ENCODE measurements at places on chromosomes 1 and 21.

DNA sequence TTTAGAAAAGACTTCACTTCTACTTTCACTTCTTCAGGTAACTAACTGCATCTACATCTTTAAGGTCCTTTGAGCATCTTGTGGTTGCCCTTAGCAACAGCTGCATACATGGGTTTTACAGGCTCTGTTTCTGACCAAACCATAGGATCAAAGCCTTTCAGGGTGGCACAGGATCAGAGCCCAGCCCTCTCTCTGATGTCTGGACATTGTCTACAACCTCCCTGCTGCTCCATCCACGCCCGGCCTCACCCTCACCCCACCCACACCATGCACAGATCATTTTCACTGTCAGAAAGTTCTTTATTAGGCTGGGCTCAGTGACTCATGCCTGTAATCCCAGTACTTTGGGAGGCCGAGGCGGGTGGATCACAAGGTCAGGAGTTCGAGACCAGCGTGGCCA is 5.2 kb downstream of the NCF2 start:
- no peak for DNase-seq

DNA sequence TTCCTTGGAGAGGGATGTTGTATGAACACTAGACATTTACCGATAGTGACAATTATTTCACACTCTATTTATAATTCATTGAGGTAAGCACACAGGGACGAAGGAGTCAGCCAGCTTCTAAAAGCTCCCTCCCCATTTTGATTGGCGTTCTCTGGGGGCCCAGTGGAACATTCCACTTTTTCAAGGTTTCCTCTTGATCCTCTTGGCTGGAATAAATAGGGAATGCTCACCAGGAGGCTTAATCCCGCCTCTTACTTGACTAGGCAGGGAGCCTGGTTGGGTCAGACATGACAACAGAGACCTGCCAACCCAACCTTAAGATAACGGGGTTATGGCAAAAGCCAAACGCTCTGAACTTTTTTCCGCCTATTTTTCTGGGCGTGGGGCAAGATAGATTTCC is 974 bp downstream of the ACTN2 start:
- no peak for DNase-seq

GRCh38 chr1:232382671-232383070 is 247.3 kb downstream of the SIPA1L2 start:
- DNase-seq = no peak

GRCh38 chr21:29818383-29818921 is 121.3 kb downstream of the GRIK1 start:
- DNase-seq = no peak

DNA sequence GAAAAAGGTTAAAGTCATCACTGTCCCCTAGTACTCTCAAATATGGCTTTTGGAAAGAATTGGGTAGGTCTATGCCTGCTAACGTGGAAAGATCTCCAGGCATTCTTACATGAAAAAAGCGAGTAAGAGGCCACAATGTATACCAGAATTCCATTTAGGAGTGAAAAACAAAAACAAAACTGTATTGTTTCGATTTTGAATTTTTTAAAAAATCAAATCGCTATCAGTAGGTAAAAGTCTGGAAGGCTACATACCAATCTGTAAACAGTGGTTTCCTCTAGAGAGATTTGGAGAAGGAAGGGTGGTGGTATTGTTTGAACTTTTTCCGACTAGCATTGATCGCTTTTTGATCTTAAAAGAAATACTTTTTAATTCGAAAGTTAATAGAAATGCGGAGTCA is 55.9 kb downstream of the RRAGC start:
- DNase-seq = no peak

DNA sequence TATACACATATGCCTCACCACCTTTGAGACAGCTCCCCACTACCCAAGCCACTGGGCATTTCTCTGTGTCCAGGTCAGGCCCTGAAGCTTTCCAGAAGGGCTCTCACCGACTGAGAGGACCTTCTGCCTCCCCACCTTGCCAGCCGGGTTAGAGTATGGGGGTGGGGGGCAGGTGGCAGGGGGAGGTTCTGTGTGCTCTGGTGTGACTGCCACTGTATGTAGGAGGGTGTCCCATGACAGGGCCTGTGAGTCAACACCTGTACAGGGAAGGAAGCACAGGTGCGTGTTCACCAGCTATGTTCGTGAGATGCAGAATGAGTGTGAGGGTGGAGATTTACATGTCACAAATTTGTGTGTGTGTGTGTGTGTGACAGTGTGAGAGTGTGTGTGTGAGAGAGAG is 7.0 kb downstream of the AHDC1 start:
- DNase-seq = no peak

DNA sequence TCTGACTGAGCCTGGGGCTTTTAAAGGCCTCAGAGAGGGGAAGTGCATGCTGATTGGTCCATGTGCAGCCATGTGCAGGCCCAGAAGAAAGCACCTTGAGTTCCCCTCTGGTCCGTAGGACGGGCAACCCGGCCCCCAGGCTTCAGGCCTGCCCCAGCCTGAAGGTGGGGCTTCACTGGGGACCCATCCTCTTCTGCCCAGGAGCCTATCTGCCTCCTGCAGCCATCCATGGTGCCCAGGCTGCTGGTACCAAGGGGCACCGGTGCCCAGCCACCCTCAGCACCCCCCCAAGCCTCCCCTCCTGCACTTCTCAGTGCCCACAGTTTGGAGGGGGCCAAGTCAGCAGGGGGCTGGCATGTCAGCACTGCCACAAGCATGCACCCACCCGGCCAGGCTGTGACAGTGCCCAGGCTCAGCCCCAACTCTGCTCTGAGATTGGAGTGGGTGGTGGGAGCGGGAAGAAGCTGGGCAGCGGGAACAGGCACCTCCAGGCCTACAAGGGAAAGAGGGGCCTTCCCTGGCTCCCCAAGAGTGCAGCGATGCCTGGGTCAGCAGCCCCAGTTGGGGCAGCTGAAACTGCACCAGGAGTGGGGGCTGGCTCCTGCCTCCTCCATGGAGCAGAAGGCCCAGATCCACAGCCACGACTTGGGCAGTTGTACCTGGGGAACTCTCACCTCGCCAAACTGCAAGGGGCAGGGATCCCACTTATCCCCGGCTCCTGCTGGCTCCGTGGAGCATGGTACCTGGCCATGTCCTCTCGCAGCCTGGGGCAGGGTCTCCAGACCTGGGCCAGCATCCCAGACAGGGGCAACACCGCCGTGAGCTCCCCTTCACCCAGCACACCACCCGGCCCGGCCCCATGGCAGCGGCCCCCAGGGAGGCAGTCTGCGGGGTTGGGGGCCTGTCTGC is 11.7 kb downstream of the COL6A2 start:
- DNase-seq = no peak

GRCh38 chr1:192489047-192489446 is 86.5 kb upstream of the RGS1 start:
- DNase-seq = no peak

GRCh38 chr1:74426208-74426937 is 86.0 kb downstream of the LRRC53 start:
- DNase-seq = no peak

GRCh38 chr1:241639623-241640148 is 483 bp downstream of the CHML start:
- no peak for DNase-seq

DNA sequence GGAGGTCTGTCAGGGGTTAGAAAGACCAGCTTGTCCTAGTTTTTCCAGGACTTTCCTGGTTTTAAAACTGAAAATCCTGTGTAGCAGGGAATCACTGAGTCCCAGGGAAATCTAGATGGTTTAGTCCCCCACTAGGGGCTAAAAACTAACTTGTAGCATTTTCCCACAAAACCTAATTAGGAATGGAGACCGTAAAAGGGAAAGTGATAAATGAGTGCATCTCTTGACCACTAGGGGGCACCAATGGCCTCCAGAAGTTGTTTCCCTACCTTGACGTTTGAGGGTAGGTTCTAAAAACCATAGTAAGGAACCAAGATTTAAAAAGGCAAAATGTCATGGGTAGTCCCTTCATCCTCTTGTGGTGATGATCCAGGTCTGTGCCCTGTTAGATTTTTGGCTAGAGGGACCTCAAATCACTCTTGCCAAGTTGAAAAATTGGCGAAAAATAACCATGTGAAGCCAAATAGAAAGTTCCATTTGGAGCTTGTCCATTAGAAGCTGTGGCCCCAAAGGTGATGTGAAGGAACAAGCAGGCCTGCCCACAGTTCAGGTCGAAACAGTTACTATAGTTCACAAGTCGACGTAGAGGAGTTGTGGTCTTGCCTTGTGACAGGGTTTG is 24.5 kb downstream of the CLIC6 start:
- peak; percentile 48 for DNase-seq

GRCh38 chr1:59138402-59138801 is 158.5 kb upstream of the FGGY start:
- no peak for DNase-seq

GRCh38 chr1:119688810-119689209 is 22.9 kb upstream of the PHGDH start:
- DNase-seq = no peak

DNA sequence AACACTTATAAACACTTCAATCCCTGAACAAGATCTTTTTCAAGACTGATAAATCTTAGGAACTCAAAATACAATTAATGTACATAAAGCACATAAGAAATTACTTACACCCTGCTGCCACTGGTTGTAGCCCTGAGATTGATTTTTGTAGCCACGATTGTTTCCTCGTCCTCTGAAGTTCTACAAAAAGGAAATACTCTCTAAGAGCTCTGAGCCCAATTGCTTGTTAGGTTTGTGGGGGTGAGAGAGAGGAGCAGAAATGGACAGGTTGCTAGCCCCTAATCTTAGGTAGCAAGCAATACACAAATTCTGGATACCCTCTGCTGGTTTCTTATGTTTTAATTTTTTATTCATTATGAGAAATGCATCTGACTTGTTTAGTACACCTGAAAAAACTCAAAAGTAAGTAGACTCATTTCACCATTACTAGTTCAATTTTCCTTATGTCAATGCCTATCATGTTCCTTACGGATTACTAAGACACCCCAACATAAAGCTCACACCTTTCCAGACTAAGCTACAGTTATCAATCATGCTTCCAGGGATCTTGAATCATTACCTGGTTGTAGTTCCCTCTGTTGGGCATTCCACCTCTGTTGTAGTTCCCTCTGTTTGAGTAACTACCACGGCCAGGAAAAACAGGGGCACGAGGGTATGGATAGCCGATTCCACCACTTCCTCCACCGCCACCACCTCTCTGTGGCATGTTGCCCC is 9.3 kb downstream of the HNRNPU start:
- no peak for DNase-seq

GRCh38 chr1:100506217-100506616 is 31.7 kb upstream of the GPR88 start:
- no peak for DNase-seq

- DNase-seq = no peak
These were observed 21.2 kb downstream of the MACO1 start for GRCh38 chr1:25451908-25452307.

DNA sequence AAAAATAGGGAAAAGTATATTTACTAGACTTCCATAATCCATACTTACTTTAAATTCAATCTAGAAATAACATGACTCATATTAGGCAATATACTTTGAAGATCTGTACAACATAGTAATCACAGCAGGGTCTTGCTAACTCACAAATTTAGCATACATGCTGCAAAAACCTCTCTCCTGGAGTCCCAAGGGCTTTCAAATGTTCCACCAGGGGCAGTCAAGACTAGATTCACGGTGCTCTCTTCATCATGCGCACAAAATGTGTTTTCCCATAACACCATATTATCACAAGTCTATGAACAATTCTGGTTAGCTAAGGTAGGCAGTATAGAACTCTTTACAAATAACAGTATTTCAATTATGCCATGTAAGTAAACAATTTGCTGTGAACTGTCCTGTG is 45.8 kb downstream of the SSX2IP start:
- DNase-seq = no peak

- no peak for DNase-seq
These were observed 321.1 kb downstream of the KCTD3 start for GRCh38 chr1:215888159-215888558.

DNA sequence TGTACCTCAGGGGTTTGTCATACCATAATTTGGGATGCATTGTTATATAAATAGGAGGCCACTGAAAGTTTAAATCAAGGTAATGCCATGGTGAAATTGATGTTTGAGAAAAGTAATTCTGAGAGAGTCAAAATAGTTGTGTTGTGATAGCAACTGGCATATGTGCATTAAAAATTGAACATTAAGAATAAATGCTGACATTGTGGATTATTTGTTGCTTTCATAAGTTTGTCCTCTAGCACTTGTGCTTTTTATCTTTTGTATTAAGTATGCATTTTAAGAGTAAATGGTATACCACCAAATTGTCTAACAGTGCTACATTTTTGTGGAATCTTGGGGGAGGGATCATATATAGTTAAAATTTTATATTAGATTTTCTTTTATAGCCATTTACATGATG is 275.9 kb upstream of the CACYBP start:
- DNase-seq = no peak
